ENCODE measurements at places on chromosomes 16 and 17.
A peak's percentile ranks its signal among the peaks of the same experiment; 100 is the strongest.

GRCh38 chr17:63998050-63998720, at the start of gene PRR29:
Gene PRR29, plus strand, starts transcription at chr17:63998351. Its CDS starts 14 bp downstream, at chr17:63998365.
- peak; percentile 29 for DNase-seq

- DNase-seq: no peak
These were observed 32.6 kb upstream of the ARL6IP1 start for GRCh38 chr16:18833707-18834505.

- no peak for DNase-seq
These were observed 55.7 kb downstream of the LYRM1 start for GRCh38 chr16:20956319-20956718.

GRCh38 chr17:34412534-34412933, 49.5 kb upstream of the CCL1 start:
- DNase-seq: no peak

DNA sequence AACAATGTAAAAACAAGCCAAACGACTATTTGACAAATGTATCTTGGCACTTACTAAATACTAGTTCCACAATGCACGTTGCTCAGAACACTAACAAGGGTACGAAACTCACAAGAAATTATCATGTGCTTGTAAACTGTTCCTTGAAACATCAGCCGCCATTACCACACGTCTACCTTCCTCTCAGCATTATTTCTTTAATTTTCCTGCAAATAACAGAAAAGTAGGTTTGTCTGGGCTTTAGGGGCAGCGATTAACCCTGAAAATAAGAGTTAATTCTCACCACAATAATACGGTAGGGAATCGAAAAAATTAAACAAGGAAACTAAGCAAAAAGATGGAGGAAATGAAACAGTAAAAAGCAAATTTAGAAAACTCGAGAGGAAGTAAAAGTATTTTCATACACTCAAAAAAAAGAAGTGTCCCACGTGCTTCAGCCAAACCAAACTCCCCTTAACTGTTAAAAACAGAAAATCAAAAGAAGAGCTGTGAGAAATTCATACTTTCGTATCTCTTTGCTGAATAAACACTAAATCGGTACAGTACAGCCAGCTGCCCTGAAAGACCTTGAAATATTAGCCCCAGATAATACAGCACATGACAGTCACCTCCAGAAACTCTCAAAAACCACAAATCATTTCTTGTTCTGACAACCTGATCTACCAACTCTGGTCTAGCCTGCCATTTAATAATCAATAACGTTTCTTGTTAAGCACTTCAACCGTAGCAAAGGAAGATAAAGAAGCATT, 1.2 kb downstream of the ARHGAP17 start:
- DNase-seq: peak; percentile 65

- peak; percentile 96 for DNase-seq
These were observed 64.4 kb downstream of the KSR1 start for GRCh38 chr17:27520491-27521185.

DNA sequence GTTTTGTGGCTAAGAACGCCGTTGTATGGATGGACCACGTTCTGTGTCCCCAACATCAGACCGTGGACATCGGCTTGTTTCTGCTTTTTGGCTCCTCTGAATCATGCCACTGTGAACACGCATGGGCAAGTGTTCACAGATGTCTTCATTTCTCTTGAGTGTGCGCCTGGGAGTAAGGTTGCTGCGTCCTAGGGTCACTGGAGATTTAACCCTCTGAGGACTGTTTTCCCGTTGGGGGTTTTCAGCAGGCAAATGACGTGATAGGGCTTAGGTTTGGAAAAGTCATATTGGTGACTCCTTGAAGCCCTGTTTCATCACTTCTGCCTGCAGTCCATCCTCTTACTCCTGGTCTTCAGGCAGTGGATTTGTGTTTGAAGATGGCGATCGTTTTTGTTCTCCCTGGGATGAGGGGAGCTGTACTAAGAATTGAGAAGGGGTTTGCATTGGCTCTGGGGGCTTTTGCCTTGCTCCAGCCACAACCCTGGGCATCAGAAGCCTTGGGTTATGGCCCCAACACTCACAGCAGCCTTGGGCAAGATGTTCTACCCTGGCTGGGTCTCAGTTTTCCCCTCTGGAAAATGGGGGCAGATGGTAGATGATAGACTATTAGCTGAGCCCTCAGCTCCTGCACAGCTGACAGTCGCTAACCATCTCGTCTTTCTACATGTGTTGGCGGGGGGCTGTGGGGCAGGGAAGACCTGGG, 67.2 kb upstream of the CIBAR2 start:
- no peak for DNase-seq
